OCI-LY7 (cell line): ENCODE measurements at places on chromosomes 6 and 20.

DNA sequence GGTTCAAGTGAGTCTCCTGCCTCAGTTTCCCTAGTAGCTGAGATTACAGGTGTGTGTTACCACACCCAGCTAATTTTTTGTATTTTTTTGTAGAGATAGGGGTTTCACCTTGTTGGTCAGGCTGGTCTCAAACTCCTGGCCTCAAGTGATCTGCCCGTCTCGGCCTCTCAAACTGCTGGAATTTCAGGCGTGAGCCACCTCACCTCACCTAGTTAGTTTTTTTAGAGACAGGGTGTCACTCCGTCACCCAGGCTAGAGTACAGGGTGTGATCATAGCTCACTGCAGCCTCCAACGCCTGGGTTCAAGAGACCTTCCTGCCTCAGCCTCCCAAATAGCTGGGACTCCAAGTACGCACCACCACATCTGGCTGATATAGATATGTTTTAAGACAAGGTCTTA, 22.9 kb downstream of the SYTL3 start:
- DNase-seq: no peak

- DNase-seq: peak; percentile 38
These were observed 52.3 kb downstream of the HBS1L start for GRCh38 chr6:135002229-135002844.

GRCh38 chr6:47137073-47137472, 94.9 kb upstream of the ADGRF1 start:
- DNase-seq: no peak

DNA sequence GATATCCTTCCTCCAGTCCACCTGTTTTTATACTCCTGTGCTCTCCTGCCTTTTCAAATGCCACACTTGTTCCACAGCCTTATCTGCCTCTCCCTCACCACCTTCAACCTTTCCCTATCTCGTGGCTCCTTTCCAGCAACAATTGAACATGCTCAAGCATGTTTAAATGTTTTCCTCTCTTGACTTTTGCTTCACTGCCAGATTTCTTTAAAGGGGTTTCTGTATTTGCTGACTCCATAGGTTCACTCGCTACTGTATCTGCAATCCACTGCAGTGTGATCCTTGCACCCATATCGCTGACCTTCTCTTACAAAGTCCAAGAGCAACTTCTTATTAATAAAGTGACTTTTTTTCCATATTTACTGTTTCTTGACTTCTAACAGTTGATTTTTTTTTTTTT, 11.2 kb upstream of the GMNN start:
- no peak for DNase-seq

- DNase-seq: peak; percentile 57
These were observed 3.2 kb downstream of the ACTR5 start for GRCh38 chr20:38751360-38751976.

DNA sequence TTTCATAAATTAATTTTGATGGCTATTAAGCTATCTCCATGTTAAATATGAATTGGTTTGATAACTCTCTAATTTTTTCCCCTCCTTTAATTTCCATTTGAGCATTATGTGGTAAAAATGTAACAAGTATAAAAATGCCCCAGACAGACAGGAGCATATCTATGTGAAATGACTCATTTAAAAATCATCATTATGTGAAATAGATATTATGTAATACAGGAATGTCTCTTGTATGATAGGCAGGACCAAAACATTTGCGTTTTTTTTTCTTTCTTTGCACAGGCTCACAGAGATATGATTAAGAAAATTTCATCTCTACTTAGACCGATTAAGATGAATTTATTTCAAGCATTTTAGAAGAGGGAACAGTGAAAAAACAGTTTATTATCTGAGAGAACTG, 95.8 kb downstream of the AKAP7 start:
- no peak for DNase-seq

DNA sequence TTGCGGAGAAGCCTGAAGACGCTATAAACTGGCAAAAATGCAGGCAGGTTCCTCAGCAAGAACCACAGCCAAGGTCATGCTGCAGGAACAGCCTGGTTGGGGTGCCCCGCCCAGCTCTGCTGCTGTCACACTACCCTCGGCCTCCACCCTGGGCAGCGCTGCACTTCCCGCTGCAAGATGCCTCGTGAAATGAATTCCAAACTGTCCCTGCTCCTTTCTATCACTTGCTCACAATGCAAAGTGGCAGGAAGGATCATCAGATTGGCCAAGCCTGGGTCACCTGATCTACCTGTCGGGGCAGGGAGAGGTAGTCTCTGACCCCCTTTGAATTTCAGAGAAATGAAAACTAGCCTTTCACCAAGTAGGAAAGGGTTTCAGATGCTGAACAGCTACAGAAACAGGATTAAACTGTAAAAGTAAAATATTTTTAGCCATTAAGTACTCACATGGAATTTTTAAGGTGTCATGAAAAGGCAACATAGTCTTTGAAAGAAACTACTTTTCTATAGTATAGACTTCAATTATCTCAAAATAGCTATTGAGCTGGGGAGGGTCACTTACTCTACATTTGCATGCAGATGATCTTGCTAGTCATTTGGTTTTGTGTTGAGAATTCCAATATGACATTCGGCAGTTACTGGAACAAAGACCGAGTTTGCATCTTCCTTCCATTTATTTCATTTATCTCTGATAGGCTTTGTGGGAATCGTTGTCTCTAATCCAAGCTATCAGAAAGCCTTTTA, 236.4 kb upstream of the ASCC3 start:
- DNase-seq: no peak

GRCh38 chr6:167833396-167833763, 6.7 kb downstream of the AFDN start:
- no peak for DNase-seq

GRCh38 chr6:109002051-109002697, 92.5 kb downstream of the SESN1 start:
- DNase-seq: no peak

- DNase-seq: no peak
These were observed 961 bp downstream of the CCHCR1 start for GRCh38 chr6:31156641-31157040.

GRCh38 chr20:37095108-37095598, 644 bp downstream of the RBL1 start:
- DNase-seq: peak; percentile 82

DNA sequence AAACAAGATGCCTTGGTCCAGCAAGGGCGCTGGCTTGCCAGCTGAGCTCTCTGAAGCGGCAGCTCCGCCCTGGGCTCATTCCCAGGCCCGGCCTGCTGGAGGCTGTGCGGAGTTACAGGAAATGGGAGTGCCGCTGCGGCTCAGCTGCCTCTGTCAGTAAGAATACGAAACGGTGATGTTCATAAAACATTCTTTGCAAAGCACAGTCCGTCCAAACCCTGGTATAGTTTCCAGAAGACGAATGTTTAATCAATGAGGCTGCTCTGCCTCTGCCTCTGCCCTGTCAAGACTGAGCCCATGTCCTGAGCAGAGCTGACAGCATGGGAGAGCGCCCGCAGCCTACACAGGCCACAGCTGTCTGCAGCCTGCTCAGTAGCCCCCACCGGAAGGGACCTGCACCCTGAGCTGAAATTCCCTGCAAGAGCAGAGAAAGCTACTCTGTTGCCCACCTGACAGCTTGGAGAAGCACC, 153.3 kb upstream of the SNX9 start:
- DNase-seq: no peak
